ENCODE measurements at places on chromosomes 11 and 22.

GRCh38 chr11:65537620-65538231 lies 12.8 kb downstream of the SCYL1 start:
- no peak for DNase-seq

DNA sequence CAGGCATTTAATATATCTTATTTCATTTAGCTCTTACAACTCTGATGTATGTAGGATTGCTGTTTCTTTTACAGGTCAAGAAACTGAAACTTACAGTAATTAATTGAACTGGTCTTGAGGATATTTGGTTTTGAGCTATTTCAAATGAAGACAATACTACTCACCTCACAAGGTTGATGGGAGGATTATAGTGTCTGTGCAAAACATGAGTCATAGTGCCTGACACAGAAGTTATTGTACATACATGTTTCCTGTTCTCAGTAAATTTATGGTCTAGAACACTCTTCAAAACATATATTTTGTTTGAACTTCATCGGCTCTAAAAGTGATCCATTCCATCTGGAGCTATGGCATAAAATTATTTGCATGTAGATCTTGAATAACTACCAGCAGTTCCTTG lies 61.9 kb downstream of the CECR2 start:
- DNase-seq = no peak

DNA sequence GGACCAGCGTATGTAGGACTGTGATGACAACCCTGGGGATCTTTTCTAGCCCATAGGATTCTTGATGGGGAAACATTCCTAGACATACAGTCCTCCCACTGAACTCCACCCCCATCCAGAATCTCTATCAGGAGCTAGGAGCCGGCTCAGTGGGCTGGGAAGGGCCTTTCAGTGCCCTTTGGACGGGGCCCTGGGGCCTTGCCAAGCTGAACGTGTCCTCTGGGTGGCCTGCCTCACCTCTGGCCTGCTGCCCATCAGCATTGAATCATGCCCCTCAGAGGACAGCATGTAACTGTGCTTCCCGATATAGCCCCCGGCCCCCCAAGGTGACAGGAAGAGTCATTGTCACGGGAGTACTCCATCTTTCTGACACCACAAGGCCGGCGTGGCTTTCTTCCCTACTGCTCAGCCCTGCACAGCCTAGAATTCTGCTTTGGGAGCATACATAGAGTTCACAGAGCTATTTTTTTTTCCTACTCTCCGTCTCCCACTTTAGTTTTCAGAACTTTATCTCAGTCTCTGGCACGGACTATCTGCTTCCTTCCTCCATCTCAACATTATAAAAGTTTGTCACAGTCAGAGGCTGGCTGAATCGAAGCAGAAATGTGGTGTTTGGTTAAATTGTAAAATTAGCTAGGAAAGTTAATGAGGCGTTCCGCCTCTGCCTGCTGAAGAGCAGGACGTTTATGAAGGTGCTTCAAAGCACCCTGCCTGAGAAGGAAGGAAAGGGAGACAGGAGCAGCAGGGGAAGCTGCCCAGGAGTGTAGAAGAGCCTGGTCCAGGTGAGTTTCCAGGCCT lies 111.9 kb downstream of the ZBTB16 start:
- no peak for DNase-seq

GRCh38 chr22:36160499-36160942 lies at the start of gene APOL3:
APOL3 (minus strand) TSS chr22:36160755; CDS start chr22:36149055, 11,700 bp downstream.
- no peak for DNase-seq

DNA sequence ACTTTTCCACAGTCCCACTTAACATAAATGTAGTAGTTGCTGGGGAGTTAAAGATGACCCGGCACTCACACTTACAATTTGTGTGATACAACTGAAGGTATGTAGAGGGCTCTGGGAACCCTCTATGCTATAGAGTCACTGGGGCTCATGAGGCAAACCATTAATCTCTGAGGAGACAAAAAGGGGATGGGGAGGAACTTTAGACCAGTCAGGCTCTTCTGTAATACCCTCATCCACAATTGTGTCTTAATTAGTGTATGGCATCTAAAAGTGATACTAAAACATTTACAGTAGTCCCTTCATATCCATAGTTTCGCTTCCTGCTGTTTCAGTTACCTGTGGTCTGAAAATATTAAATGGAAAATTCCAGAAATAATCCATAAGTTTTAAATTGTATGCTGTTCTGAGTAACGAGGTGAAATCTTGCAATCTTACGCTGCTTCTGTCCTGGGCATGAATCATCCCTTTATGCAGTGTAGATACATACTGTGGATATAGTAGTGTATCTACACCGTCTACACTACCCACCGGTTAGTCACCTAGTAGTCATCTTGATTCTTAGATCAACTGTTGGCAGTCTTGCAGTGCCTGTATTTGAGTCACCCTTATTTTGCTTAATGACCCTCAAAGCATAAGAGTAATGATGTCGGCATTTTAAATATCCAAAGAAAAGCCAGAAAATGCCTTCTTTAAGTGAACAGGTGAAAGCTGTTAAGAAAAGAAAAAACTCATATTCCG lies 12.2 kb downstream of the CBL start:
- DNase-seq = peak; percentile 78

DNA sequence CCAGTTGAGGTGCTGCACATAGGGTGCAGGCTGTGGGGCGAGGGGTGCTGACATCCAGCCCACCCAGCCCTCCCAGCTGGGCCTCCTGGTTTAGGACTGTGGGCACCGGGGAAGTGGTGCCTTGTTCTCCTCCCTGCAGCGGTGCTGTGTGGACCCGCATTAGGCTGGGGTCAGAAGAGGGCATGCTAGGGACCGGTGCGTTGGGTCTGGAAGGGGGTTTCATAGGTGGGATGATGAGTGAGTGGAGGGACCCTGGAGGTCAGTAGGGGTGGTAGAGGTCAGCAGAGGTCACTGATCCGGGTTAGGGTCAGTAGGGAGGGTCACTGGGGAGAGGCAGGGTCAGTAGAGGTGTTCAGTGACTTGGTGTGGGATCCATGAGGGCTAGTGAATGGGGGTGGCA lies 6.7 kb upstream of the MYBPC3 start:
- no peak for DNase-seq

- DNase-seq = no peak
These were observed 1233.0 kb downstream of the JRKL start for GRCh38 chr11:97622795-97623194.

- no peak for DNase-seq
These were observed 424.4 kb upstream of the LARGE1 start for GRCh38 chr22:34344702-34345101.

GRCh38 chr22:47421846-47422245 lies 659.4 kb downstream of the TBC1D22A start:
- DNase-seq = no peak

GRCh38 chr22:39311592-39312400 lies 7.6 kb downstream of the RPL3 start:
- no peak for DNase-seq

DNA sequence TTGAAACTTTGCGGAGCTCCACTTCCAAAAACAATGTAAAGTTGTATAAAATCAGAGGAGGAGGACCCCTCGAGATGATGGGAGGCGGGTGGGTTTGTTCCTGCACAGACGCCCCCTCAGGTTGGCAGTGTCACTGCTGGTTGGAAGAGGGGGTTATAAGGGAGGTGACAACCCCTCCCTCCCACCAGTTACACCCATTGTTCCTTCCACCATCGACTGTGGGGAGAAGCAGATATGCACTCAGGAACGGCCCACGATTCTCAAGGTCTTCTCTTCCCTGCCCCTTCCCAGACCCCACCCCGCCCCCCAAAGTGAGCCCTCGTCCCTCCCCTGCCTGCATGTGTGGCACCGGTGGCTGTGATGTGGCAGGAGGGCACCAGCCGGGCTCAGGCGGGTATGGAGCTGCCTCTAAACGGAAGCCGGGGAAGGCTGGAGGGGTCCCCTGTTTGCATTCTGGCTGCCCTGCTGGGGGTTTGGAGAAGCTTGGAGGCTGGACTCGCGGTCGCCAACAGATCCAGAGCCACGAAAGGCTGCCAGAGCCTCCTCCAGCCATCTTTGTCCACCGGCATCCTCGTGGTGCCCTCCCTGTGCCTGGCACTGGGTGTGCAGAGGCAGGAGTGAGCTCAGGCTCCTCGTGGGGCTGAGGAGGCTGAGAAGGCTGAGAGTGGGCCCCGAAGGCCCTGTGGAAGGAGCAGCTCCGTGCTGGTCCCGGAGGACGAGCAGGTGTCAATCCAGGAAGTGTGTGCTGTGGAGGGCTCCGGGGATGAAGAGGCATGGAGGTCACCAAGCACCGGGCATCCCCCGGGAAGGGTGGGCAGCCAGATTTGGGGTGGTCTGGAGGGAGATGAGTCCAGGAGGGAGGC lies 778 bp downstream of the KDELR3 start:
- DNase-seq = no peak

DNA sequence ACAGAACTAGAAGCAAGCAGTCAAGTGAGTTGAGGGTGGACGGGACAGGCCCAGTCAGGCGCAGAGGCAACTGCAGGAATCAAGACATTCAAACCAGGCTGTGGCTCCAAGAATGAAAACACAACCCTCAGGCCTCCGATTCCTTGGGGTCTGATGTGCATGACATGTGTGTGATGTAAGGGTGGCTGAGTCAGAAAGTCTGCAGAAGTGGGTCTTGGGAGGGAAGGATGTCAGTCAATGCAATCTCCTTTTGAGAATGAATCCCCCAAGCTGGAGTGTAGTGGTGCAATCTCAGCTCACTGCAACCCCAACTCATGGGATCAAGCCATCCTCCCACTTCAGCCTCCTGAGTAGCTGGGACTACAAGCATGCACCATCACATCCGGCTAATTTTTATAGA lies 15.9 kb upstream of the PDE2A start:
- DNase-seq = no peak

GRCh38 chr11:10770626-10771254 lies 19.7 kb downstream of the CTR9 start:
- DNase-seq = no peak

DNA sequence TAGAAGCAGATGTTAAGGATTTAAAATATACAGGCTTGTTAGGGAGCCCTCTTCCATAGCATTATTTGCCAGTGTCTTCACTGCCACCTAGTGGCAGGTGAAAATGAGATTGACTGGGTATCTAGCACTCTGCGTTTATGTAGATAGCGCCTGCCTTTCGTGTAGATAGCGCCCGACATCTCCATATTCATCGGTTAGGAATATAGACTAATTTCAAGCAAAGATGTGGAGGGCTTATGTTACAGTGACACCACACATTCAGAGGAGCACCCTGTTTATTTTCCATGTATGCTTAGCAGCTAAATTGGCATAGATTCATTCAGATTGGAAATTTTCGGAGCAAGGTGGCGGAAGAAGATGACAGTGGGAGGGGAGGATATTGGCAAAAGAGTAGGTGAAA lies 72.0 kb downstream of the SLC5A12 start:
- DNase-seq = peak; percentile 32

All from AG04450 (cell line).